Vagina (tissue), 2 donors: ENCODE measurements at places on chromosomes 7 and 10. TPM values are rescaled to one million over a fixed set of nuclear protein-coding genes. Genes with fewer than 3 reads are reported as not detected.

- H3K4me1 ChIP-seq = no peaks in the 10 kb centered on the region
- no peaks in the 10 kb centered on the region for H3K27me3 ChIP-seq
- no peak overlapping the region for H3K27ac ChIP-seq
These were observed 234.6 kb upstream of the PITRM1 start for GRCh38 chr10:3407208-3407607.

- H3K4me1 ChIP-seq = peaks cover 10% of the 10 kb centered on the region
- H3K27me3 ChIP-seq = no peaks in the 10 kb centered on the region
- H3K27ac ChIP-seq = no peak overlapping the region
- DNase-seq = no peak
These were observed 147.8 kb upstream of the UNC5B start for GRCh38 chr10:71064413-71065118.

- no peak overlapping the region for H3K4me3 ChIP-seq
- no peaks in the 10 kb centered on the region for H3K36me3 ChIP-seq
- no peak overlapping the region for H3K27ac ChIP-seq
- no peaks in the 10 kb centered on the region for H3K4me1 ChIP-seq
- DNase-seq = no peak
These were observed 256.6 kb upstream of the KLF6 start for GRCh38 chr10:4041635-4042034.

Gene SEMA4G
- total RNA-seq = 6.4 TPM

- H3K36me3 ChIP-seq = no peaks in the 10 kb centered on the region
- DNase-seq = no peak
- peak overlapping the region; percentile 68 for H3K4me3 ChIP-seq
These were observed 1.8 kb downstream of the GNAI1 start for GRCh38 chr7:80136261-80137055.

GRCh38 chr7:132959891-132960290 lies 122.0 kb downstream of the CHCHD3 start:
- H3K36me3 ChIP-seq = no peaks in the 10 kb centered on the region
- H3K4me1 ChIP-seq = no peaks in the 10 kb centered on the region
- H3K4me3 ChIP-seq = no peak overlapping the region
- H3K27me3 ChIP-seq = no peaks in the 10 kb centered on the region

GRCh38 chr7:50594734-50595485 lies 29.7 kb upstream of the DDC start:
- H3K36me3 ChIP-seq = peaks cover 7% of the 10 kb centered on the region
- H3K27me3 ChIP-seq = no peaks in the 10 kb centered on the region
- no peak for DNase-seq
- no peaks in the 10 kb centered on the region for H3K4me1 ChIP-seq

Gene ZKSCAN1
- 36.6 TPM for total RNA-seq

Gene PCDH15
- total RNA-seq = 0.25 TPM

DNA sequence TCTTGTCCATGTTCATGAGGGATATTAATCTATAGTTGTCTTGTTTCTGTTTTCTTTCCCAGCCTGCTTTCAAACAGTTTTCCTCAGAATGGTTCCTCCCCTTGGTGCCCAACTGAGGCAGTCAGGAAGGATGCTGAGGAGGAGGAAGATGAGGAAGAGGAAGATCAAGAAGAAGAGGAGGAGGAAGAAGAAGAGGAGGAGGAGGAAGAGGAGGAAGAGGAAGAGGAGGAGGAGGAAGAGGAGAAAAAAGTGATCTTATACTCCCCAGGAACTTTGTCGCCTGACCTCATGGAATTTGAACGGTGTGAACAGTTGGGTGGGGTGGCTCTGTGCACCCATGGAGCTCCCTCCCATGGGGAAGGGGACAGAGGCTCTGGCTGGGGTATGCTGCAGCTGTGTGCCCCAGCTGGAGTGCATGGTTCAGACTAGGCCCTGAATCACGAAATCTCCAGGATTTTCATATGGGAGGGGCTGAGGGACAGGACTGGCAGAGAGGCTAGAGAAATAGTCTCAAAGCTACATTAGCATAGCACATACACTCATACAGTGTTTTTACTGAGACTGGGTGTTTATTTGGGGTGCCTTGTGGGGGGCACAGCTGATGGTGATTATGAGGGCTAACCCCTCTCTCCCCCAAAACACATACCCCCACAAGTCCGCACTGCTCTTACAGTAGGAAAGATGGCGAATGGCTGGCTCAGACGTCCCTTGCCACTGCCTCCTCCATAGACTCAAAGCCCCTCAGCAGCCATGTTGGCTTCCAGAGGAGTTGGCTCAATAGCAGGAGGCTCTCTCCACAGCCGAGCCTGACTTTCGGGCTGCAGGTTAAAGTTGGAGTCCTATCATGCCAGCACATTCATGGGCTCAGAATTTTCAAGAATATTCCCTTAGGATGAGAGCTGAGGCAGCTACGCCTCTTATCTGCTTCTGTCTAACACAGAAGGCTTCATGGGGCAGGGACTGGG lies 11.9 kb downstream of the STRA8 start:
- DNase-seq = no peak
- H3K27me3 ChIP-seq = no peaks in the 10 kb centered on the region
- no peaks in the 10 kb centered on the region for H3K36me3 ChIP-seq

DNA sequence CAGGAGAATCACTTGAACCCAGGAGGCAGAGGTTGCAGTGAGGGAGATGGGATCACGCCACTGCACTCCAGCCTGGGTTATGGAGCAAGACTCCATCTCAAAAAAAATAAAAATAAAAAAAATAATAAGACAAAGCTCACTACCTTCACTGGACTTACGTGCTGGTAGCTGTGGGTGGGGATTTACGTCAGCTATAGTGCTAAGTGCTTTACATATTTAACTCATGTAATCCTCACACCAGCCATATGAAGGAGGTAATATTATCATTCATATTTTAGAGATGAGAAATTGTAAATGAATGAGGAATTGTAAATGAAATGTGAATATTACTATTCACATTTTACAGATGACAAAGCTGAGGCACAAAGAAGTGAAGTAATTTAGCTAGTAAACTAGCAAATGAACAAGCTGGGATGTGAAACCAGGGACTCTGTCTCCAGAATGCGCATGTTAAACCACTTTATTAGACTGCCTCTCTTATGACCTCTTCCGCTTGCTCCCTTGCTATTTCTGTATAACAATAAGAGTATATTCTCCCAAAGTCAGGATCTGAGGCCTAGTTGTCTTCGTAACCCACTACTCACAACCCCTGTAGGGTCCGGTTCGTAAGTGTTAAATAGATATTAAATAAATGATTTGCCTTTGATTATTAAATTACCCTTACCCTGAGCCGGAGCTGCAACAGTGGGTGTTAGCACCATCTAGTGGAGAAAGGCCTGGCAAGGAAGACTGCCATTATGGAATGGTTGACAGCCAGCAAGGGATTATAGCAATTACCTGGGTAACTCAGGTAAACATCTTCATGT lies 70.2 kb downstream of the HTR7 start:
- H3K4me1 ChIP-seq = no peaks in the 10 kb centered on the region
- no peak for DNase-seq
- H3K27ac ChIP-seq = no peak overlapping the region
- no peak overlapping the region for H3K4me3 ChIP-seq
- H3K36me3 ChIP-seq = no peaks in the 10 kb centered on the region

DNA sequence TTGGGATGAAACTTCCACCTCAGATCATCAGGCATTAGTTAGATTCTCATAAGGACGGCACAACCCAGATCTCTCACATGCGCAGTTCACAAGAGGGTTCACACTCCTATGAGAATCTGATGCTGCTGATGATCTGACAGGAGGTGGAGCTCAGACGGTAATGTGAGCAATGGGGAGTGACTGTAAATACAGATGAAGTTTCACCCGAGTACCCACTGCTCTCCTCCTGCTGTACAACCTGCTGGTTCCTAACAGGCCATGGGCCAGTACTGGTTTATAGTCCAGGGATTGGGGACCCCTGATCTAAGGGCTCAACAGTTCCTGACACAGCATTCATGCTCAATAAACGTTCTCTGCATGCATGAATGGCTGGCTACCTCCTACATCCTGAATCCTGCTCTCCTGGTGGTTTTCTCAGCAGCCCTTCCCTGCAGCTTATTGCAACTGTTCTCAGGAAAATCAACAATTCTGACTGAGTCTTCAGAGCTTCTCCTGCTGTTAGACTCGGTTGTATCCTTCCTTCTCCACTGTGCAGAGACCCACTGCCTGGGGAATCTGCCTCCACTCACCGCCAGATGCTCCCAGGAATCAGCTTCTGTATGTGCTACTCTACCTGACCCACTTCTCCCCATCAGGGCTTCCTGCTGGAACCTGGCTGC lies 17.4 kb downstream of the PDE6C start:
- H3K4me1 ChIP-seq = no peaks in the 10 kb centered on the region
- no peaks in the 10 kb centered on the region for H3K36me3 ChIP-seq
- no peak for DNase-seq
- H3K4me3 ChIP-seq = no peak overlapping the region

- H3K36me3 ChIP-seq = no peaks in the 10 kb centered on the region
- H3K4me1 ChIP-seq = no peaks in the 10 kb centered on the region
These were observed 8.7 kb upstream of the CDHR1 start for GRCh38 chr10:84185526-84186175.

Gene CCT6A
- 82.0 TPM for total RNA-seq

- no peak overlapping the region for H3K27ac ChIP-seq
- H3K4me1 ChIP-seq = no peaks in the 10 kb centered on the region
- H3K36me3 ChIP-seq = no peaks in the 10 kb centered on the region
- H3K27me3 ChIP-seq = no peaks in the 10 kb centered on the region
- H3K4me3 ChIP-seq = no peak overlapping the region
These were observed 57.4 kb upstream of the BAIAP2L1 start for GRCh38 chr7:98458090-98458875.

DNA sequence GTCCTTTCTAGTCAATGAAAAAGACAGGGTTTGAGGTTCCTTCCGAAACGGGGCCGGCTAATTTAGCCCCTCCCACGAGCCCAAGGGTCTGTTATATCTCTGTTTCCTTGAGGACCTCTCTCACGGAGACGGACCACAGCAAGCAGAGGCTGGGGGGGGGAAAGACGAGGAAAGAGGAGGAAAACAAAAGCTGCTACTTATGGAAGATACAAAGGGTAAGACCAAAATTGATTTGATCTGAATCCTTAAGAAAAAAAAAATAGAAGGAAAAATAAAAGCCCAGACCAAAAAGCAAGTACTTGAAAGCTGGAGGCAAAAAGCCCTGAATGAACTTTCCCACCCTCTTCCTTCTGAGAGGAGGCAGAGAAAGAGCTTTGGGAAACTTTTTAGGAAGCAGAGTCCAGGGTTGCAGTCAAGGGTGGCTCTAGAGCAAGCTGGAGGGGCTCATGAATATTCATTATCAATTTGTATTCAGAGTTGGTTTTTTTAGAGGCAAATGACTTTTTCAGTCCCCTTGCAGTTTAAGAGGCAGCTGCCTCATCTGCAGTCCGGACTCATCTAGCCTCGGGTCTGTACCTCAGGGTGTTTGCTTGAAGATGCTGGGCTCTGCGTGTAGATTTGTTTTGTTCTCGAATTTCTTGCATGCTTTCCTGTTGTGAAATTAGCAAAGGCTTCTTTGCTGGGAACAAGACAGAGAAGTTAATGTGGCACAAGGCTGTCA lies at the start of gene ENTPD1:
ENTPD1 (plus strand) TSS at position 123 of the 721 bp plus-strand sequence; CDS start at position 200, 77 bp downstream.
- peaks cover 21% of the 10 kb centered on the region for H3K4me1 ChIP-seq
- peak within 1 kb of the TSS; percentile 86 for H3K27ac ChIP-seq
- H3K36me3 ChIP-seq = no peaks in the 10 kb centered on the region
- H3K27me3 ChIP-seq = no peaks in the 10 kb centered on the region
- no peak for DNase-seq

DNA sequence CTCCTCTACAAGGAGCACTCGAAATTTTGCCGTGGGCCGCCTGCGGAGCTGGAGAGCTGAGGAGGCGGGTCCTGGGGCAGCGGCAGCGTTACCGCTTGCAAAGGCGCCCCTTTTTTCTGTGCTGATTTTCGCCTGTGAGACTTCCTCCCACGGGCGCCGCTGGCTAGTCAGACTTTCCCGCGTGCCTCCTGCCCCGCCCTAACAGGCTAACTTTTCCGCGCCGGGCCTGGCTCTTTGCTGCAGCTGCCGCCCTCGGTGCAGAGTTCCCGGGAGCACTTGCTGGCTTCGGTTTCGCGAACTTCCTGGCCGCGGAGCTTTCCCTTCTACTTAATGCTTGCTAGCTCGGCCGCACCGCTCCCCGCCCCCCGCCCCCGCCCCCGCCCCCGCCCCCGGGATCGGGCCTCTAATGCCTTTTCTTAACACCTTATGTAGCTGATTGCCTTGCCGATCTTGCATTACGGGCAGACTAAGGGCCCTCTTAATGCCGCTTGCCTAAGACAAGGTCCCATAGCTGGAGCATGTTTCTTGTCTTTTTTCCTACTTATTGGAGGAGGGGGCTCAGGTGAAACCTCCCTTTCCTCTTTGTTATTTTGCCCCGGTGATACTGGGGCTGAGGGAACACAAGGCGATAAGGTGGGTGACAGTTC lies 37.9 kb upstream of the RASGEF1A start:
- H3K27ac ChIP-seq = peak overlapping the region; percentile 25
- H3K27me3 ChIP-seq = no peaks in the 10 kb centered on the region
- no peaks in the 10 kb centered on the region for H3K36me3 ChIP-seq
- peak overlapping the region; percentile 39 for H3K4me3 ChIP-seq
- H3K4me1 ChIP-seq = peaks cover 6% of the 10 kb centered on the region

Gene SUGCT
- 2.2 TPM for total RNA-seq

- H3K27ac ChIP-seq = no peak overlapping the region
- no peak overlapping the region for H3K4me3 ChIP-seq
- no peaks in the 10 kb centered on the region for H3K27me3 ChIP-seq
- no peak for DNase-seq
These were observed 62.8 kb downstream of the CDH23 start for GRCh38 chr10:71459513-71459912.

- H3K36me3 ChIP-seq = no peaks in the 10 kb centered on the region
- no peak overlapping the region for H3K27ac ChIP-seq
- no peak overlapping the region for H3K4me3 ChIP-seq
- no peaks in the 10 kb centered on the region for H3K27me3 ChIP-seq
These were observed 152.0 kb downstream of the CAMK1D start for GRCh38 chr10:12501324-12501723.

- no peak overlapping the region for H3K27ac ChIP-seq
- H3K36me3 ChIP-seq = no peaks in the 10 kb centered on the region
- no peaks in the 10 kb centered on the region for H3K27me3 ChIP-seq
These were observed 41.9 kb upstream of the SYPL1 start for GRCh38 chr7:106153891-106154449.

GRCh38 chr7:17900464-17900863 lies 39.8 kb downstream of the SNX13 start:
- no peak overlapping the region for H3K27ac ChIP-seq
- H3K4me3 ChIP-seq = no peak overlapping the region
- H3K4me1 ChIP-seq = no peaks in the 10 kb centered on the region
- no peaks in the 10 kb centered on the region for H3K36me3 ChIP-seq
- H3K27me3 ChIP-seq = no peaks in the 10 kb centered on the region

GRCh38 chr7:106639476-106640334 lies 21.3 kb downstream of the CCDC71L start:
- no peaks in the 10 kb centered on the region for H3K36me3 ChIP-seq
- no peaks in the 10 kb centered on the region for H3K27me3 ChIP-seq
- no peak for DNase-seq
- H3K27ac ChIP-seq = no peak overlapping the region
- no peak overlapping the region for H3K4me3 ChIP-seq

- no peaks in the 10 kb centered on the region for H3K4me1 ChIP-seq
- H3K27me3 ChIP-seq = no peaks in the 10 kb centered on the region
- no peaks in the 10 kb centered on the region for H3K36me3 ChIP-seq
- DNase-seq = no peak
- no peak overlapping the region for H3K27ac ChIP-seq
- no peak overlapping the region for H3K4me3 ChIP-seq
These were observed 29.0 kb downstream of the UPP1 start for GRCh38 chr7:48118041-48118440.

Gene CRHR2
- total RNA-seq = not detected
